ENCODE measurements at places on chromosomes 3 and 15.

DNA sequence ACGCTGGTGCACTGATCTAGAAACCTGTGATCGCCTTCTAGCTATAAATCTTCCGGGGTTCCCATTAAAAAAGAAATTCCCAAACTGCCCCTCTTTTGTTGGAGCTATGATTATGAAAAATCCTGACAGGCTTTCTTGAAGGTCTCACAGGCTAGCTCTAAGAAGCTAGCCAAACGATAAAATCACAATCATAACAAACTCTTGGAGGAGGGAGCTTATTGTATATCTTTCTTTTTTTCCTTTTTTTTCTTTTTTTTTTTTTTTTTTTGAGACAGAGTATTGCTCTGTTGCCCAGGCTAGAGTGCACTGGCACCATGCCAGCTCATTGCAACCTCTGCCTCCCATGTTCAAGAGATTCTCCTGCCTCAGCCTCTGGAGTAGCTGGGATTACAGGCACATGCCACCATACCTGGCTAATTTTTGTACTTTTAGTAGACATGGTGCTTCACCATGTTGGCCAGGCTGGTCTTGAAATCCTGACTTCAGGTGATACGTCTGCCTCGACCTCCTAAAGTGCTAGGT is 72.0 kb downstream of the MYO1E start:
- DNase-seq = no peak

GRCh38 chr3:94317017-94317416 is 254.2 kb downstream of the NSUN3 start:
- DNase-seq = no peak

DNA sequence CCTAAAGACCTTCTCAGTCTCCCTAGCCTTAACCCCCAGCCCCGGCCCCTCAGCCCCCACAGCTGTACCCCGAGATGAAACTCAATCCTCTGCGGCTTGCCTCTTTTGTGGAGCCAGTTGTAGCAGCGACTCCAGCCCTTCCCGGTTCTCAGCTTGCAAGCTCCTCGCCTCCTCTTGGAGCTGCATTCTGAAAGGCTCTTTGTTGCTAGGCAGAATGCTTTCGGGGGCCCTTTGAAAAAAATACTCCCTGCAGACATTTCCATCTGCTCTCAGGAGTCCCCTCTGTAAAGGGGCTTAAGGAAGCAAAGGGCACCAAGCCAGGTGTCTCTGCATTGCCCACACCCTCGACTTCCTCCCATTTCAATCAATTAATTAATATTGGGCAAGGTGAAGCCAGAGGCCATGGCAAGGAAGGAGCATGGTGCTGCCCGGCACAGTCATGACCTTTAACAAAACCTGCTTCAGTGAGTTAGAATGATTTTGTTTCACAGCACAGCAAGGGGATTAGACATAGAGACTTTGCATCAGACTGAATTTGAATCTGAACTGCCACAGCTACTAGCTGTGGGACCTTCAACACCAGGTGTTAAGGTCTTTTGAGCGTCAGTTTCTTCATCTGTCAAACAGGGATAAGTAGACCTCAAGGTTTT is 65.5 kb downstream of the SRGAP3 start:
- no peak for DNase-seq

- DNase-seq = no peak
Observed at GRCh38 chr15:28904003-28904402, 18.2 kb downstream of the APBA2 start.

DNA sequence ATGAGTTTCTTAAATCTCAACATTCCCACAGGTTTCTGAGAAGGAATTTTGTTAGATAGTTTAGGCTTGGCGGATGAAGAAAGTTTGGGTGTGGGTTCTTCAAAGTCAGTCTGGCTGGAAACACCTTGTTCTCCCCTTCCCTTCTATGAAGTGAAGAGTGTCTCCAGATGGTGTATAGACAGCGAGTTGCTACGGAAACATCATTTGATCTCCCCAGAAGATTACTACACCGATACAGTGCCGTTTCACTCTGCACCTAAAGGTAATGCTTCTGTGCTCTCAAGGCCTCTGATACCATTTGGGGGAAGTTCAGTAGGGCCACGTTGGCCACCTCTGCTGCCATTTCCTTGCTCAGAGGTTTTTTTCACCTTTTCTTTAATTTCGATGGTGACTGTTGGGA is 20.6 kb downstream of the DLEC1 start:
- no peak for DNase-seq

GRCh38 chr3:44506961-44507360 is 29.5 kb upstream of the ZNF445 start:
- DNase-seq = no peak

DNA sequence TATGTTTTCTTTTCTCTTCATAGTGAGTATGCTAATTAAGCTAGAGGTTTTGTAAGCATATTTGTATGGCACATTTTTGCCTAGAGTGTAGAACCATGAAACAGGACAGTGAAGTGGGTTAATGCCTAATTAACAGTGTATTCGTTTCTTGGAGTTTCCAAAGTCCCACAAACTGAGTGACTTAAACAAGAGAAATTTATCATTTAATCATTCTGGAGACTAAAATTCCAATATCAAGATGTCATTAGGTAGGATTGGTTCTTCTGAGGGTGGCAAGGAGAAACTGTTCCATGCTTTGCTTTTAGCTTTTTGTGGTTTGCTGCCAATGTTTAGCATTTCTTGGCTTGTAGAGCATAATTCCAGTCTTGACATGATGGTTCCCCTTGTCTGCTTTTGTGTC is 734.2 kb downstream of the NAALADL2 start:
- DNase-seq = no peak

GRCh38 chr3:120471643-120472042 is 20.9 kb upstream of the FSTL1 start:
- DNase-seq = no peak

DNA sequence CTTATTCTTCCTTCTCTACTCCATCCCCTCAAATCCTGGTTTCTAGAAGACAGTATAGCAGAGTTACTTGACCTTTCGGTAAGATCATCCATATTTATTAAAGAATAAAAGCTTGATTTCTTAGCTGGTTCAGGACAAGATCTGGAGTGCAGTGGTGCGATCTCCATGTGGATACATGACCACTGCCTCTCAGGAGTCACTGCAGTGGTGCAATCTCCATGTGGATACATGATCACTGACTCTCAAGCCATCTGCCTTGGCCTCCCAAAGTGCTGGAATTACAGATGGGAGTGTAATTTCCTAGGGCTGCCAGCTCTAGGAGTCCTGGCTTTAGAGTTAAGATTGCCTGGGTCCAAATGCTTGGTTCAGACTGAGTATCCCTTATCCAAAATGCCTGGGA is 16.5 kb downstream of the LARP6 start:
- no peak for DNase-seq

GRCh38 chr15:90584841-90585240 is 55.1 kb downstream of the CRTC3 start:
- DNase-seq = no peak

DNA sequence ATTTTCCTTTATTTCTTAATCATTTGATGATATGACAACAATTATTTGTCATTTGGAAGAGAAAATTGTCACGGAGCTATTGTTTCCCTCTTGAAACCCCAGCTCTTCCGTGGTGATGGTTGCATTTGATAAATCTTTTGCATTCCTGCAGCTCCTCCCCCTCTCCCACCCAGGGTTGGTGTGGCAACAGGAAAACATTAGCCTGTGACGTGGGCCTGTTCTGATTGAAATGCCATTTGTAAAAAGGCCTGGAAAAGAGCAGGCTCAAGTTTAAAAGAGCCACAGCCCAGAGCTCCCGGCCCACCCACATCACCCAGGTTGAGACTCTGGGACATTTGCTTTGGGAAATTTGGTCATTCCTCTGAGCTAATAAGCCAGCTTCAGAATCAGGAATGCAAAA is 282.5 kb downstream of the RPLP1 start:
- DNase-seq = no peak

DNA sequence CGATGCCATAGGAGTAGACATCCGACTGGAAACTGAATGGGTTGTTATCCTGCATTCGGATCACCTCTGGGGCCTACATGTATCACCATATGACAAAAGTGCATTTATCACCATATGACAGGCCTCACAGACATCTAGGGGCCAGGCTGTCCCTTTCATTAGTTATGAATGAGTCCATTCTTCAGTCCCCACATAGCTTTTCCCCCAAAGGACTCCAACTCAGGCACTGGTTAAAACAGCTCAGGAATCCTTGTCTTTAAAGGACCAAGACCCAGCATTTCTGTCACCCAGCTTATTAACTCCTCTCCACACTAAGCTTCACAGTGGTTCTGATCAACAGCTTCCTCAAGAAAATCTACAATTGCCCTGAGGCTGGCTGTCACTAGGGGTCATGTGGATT is 28.3 kb downstream of the MKRN2 start:
- no peak for DNase-seq

GRCh38 chr15:101692801-101693598 is 31.3 kb downstream of the TARS3 start:
- DNase-seq = no peak

All from stimulated activated CD4-positive, alpha-beta T cell treated with anti-CD3 and anti-CD28 coated beads, Interleukin-15, amount 100 ng/mL, for 1 hour (primary cell).